ENCODE measurements at places on chromosomes 3 and 15.

DNA sequence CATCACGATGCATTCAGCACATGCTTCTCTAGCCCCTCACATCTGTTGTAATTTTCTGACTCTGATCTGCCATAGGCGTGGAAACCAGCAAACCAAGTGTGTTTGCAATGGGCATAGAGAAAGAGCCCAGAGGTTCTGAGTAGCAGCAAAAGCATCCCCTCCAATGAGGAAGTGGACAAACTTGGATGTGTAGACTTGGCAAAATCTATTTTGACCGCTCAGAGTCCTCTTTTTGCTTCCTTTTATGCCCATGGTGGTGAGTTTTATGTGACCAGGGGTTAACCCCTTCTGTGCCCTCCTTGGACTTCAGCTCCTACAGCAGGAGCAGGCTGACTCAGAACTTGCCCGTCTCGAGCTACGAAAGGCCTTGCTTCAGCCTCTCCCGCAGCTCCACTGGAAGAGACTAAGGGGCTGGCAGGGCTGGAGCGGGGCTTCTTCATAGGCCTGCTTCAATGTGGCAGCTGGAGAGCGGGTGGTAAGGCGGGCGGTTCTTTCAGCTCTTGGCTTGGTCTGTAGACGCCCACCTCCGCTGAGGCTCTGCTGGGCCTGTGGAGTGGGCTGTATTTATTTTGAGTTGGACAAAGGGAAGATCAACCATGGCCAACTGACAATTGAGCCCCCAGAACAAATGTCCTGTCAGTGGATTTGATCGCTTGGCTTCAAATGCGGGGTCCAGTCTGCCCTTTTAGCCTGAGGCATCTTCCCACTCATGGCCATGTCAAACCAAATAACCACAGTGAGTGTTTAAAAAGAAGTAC lies 6.5 kb upstream of the ETV5 start:
- no peak for DNase-seq

DNA sequence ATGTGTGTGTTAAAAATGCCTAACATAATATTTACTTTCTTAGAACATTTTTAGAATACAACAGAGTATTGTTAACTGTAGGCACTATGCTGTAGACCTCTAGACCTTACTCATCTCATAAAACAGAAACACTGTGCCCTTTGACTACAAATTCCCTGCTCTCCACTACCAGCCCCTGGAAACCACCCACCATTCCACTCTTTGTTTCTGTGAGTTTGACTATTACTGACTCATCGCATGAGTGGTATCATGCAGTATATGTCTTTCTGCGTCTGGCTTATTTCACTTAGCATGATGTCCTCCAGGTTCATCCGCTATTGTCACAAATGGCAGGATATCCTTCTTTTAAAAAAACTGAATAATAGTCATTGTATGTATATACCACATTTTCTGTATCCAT lies 216.7 kb upstream of the CFAP20DC start:
- no peak for DNase-seq

GRCh38 chr15:100926258-100926657 lies 7.1 kb downstream of the LRRK1 start:
- DNase-seq = no peak

- DNase-seq = no peak
Measured at GRCh38 chr3:125325746-125326145, 49.4 kb downstream of the ZNF148 start.

GRCh38 chr3:18046131-18046915 lies 303.9 kb upstream of the TBC1D5 start:
- DNase-seq = no peak

DNA sequence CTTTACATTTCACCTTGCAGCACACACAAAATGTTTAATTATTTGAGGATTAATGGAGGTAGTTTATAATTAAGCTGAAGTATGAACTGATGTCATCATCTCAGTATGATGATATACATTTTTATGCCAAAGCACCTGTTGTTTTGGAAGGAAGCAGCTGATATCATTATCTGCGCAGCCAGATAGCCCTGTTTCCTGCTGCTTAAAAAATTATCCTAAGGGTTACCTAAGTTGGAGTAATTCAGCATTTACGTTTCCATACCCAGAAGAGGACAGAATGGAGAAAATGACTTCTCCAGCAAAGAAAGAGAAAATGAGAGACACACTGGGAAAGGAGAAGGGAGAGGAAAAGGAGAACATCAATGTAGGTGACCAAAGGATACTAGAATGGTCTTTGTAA lies 370.3 kb upstream of the PLSCR5 start:
- DNase-seq = no peak

- no peak for DNase-seq
Measured at GRCh38 chr3:46116996-46117395, 89.7 kb upstream of the XCR1 start.

DNA sequence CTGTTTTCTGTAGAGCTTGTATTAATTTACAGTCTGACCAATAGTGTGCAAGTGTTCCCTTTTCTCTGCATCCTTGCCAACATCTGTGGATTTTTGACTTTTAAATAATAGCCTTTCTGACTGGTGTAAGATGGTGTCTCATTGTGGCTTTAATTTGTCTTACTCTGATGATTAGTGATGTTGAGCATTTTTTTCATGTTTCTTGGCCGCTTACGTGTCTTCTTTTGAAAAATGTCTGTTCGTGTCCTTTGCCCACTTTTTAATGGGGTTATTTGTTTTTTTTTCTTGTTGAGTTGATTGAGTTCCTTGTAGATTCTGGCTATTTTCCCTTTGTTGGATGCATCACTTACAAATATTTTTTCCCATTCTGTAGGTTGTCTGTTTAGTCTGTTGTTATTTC lies 7.6 kb upstream of the ACOX2 start:
- DNase-seq = no peak

All from stimulated activated CD8-positive, alpha-beta memory T cell treated with anti-CD3 and anti-CD28 coated beads, Interleukin-15, amount 100 ng/mL, for 48 hours (primary cell).